Forelimb muscle (tissue), 1 donor: ENCODE measurements at places on chromosomes 2 and 18.

GRCh38 chr2:189502714-189503113, 61.4 kb downstream of the WDR75 start:
- DNase-seq, result no peak

GRCh38 chr2:36462311-36462935, 106.8 kb downstream of the CRIM1 start:
- no peak for DNase-seq

GRCh38 chr2:40543381-40543780, 91.5 kb upstream of the SLC8A1 start:
- DNase-seq, result no peak

DNA sequence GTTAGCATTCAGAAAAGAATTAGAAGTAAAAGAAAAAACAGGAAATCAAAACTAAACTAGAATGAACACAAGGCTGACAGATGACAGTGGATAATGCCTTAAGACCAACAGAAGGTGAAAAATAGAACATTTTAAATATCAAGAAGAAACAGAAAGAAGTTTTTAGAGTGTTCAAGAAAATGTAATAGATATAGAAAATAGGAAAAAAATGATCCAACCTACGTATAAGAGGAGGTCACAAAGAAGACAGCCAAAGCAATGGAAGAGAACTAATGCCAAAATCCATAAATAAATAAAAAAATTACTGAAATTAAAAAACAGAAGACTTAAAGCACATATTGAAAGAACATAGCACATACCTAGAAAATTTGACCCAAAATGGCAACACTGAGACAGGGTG, 42.5 kb upstream of the EN1 start:
- DNase-seq, result no peak

GRCh38 chr18:75170916-75171315, 38.0 kb downstream of the PTGR3 start:
- DNase-seq, result no peak

DNA sequence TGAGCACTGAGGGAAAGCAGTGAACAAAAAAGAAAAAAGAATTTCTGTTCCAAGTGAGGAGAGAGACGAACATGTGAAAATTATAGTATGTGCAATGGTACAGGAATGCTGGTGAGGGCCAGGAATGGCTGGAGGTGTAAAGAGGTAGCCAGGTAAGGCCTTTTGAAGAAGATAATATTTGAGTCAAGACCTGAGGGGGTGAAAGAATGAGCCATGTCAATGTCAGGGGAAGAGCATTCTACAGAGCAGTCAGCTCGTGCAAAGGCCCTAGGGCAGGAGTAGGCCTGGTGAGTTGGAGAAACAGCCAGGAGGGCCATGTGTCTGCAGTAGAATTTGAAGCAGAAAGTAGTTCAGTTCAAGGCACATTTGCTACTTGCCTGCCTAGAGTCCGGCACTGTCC, 12.4 kb upstream of the RPL31 start:
- DNase-seq, result no peak

DNA sequence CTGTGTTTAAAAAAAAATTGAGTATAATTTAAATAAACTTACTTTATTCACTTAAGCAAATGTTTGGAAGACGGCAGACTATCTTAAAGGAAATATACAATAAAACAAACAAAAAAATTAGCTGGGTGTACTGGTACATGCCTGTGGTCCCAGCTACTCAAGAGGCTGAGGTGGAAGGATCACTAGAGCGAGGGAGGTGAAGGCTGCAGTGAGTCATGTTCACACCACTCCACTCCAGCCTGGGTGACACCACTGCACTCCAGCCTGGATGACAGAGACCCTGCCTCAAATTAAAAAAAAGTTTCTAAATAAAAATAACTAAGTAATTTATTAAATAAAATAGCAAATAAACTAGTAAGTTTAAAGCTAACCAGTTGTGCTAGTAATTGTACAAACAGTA, 7.5 kb downstream of the PUM2 start:
- DNase-seq, result no peak

- no peak for DNase-seq
Measured at GRCh38 chr2:8412082-8412481, 269.8 kb upstream of the ID2 start.

GRCh38 chr2:195368249-195369217, 288.5 kb upstream of the SLC39A10 start:
- DNase-seq, result peak; percentile 45

GRCh38 chr18:74456017-74456348, 1.1 kb downstream of the DIPK1C start:
- no peak for DNase-seq

- DNase-seq, result no peak
Measured at GRCh38 chr2:196504788-196505187, 134.7 kb upstream of the CCDC150 start.

DNA sequence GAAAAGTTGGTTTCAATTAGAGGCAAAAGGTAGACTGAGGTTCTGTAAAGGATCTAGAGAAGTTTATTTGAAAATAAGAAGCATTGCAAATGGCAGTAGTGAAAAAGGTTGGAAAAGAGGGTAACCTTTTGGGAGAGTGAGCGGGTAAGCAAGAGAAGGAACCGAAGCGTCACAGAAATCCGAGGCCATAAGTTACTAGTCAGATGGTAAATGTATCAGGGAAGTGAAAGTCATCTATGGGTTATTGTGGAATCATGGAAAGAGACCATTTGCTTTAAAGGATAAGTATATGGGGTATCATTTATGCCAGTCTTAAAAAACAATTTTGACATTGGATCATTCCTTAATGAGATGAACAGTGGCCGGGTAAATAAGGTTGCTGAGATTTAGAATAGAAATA, 30.5 kb downstream of the EML4 start:
- no peak for DNase-seq

DNA sequence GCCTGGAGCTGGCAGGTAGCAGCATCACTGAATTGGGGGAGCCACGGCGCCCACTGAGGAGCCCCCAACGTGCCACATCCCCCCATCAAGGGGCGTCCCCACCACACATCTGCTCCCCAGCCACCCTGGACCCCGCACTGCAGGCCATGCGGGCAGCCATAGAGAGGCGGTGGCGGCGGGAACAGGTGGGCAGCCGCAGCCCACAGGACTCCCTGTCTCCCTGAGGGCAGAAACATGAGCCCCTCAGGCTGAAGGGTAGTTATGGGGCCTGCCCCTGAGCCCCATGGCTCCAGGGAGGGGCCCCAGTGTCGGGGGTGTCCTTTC, 26.6 kb downstream of the CROCC2 start:
- no peak for DNase-seq

DNA sequence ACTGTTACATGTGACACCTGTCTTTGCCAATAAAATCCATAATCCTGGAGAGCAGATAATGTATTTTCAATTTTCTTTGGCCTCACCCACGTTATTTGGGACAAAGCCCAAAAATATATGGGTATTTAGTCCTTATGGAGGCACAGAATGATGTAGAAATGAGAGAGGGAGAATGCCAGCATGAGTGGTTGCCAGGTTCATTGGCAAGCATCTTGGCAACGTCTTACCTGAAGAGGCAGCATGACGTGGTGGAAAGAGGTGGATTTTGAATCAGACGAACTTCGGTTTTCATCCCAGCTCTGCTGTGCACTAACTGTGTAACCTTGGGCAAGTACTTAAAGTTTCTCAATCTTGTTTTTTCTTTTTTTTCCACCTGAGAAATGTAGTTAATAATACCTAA, 969.6 kb upstream of the PIK3C3 start:
- DNase-seq, result no peak

DNA sequence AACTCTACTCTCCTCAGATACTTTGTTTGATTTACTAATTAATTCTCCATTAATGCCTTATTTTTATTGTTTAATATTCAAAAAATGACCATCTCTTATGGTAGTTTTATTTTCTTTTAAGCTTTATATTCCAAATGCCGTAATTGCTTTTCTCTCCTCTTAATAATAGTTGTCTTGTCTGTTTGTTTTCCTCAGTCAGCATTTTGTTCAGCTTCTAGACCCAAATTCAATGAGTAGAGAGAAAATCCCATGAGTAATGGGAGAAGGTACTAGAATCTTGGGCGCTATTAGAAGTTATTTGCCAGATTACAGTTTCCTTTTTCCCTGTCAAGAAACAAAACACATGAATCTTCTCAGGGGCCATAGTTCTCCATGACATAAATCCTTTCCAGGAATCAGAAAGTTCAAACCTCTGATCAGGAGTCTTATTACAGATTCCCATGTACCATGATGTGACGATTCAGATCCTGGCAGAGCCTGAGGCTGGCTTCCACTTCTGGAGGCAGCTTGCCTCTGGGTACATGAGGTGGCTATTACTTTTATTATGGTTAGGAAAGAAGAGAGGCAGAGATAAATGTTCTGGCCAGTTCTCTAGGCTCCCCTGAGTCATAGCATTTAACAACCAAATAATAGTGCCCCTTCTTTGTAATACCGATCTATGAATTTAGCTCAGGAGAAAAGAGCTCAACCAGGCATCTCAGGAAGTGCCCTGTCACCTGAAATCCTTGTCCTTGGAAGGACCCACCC, 485.1 kb upstream of the SETBP1 start:
- no peak for DNase-seq

DNA sequence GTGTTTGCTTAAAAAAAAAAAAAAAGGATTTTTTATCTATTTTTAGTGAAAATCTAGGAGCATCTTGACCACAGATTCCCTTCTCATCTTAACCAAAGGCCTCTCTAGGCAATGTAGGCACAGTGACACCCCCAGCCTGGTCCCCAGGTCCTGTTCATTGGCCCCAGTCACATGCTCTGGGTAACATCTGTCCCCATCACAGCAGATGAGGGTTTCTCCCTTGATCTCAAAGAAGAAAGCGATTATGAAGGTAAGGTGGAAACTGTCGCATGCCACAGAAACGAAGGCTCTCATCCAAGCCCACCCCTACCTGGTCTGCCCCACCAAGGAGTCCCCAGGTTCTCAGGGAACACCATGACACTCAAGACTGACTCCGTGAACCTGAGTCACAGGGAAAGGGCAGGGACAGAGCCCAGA, 4.7 kb downstream of the HS6ST1 start:
- DNase-seq, result no peak

- DNase-seq, result no peak
Measured at GRCh38 chr2:186410802-186411201, 75.3 kb upstream of the ZC3H15 start.

GRCh38 chr18:67217551-67218166, 298.9 kb downstream of the DSEL start:
- DNase-seq, result peak; percentile 26

DNA sequence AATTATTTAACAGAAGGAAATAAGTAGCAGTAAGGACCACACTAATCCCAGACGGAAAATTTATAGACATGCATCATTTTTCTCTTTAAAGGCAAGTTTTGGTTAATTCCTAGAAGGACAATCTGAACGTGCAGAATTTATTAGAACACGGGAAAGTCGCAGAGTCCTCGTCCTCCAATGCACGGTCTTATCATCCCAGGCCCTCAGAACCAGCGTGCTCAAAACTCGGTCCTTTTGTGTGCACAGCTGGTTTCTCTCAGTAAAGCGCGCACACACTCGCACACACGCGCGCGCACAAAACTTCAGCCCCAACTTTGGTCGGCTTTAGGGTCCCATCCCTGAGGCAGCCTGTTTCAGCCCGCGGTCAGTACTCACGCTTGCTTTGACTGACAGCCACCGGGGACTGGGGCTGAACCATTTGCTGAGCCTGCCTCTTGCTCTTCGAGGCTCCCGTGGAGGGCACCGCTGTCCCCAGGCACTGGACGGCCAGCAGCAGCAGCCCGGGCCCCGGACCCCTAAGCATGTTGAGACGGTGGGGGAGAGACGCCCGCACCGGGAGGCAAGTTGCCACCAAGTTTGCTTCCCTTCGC, 493 bp downstream of the FN1 start:
- DNase-seq, result no peak

DNA sequence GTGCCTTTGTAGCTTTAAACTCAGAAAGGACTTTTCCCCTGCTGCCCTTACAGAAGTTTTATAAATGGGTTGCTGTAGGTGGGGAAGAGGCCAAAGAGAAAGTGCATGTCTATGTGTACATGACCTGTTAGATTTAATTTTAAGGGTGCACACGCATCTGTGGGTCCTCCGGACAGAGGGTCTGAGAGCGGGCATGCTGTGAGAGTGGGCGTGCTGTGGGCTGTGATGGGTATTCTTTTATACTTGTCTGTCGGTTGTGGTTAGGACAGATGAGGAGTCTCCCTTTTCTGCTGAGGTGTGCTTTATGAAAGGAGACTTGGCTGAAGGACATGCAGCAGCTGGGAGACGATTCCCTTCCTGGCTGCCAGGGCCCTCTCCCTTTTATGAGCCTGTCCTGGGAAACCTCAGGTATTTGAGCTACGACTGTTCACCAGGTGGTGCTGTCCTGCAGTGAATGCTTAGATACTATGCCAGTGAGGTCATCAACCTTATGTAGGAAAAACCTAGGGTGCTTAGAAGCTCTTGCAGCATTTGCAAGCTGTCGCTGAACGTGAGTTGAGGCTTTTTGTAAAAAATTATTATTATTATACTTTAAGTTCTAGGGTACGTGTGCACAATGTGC, 67.5 kb downstream of the TANC1 start:
- no peak for DNase-seq

GRCh38 chr2:41595240-41595639, 452.6 kb upstream of the PKDCC start:
- no peak for DNase-seq

DNA sequence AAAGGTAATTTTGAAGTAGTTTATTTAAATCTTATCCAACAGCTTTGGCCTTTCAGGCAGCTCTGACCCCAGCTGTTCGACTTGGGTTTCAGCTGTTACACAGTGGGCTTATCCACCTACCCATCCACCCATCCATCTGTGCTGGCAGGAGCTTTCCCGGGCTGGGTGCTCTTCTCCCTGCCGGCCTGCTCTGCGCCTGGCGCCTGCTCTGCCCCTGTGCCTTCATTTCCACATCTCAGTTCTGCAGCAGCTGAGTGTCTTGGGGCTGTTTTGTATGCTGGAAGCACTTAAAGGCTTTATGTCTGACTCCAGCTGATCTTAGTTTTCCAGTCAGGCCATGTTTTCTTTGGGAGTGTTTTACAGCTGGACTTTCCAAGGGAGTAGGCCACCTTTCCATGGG, 24.2 kb downstream of the LDLRAD4 start:
- no peak for DNase-seq

DNA sequence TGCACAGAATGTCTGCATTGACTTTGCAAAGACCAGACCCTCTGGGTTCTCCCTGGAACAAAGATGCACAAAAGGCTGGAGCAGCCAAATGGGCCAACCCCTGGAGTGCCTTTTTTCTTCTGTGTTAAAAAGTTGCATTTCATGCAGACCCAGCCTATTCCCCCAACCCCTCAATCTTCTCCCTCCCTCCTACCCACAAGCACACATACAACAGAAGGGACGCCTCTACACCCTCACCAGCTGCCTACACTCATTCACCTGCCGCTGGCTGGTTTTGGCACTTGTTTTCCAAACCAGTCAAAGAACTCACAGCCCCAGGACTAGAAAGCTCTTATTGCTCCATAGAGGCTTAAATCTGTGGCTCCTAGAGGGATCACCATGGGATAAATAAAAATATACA, 16.6 kb downstream of the MARCHF4 start:
- no peak for DNase-seq

DNA sequence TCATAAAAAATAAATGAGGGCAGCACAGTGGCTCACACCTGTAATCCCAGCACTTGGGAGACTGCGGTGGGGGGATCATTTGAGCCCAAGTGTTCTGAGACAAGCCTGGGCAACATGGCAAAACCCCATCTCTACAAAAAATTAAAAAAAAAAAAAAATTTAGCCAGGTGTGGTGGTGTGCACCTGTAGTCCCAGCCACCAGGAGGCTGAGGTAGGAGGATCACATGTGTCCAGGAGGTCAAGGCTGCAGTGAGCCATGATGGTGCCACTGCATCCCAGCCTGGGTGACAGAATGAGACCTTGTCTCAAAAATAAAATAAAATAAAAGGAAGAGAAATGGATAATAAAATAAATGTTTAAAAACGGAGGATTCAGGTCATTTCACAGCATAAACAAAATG, 113.5 kb downstream of the ATAD2B start:
- DNase-seq, result no peak

GRCh38 chr2:16032282-16033031, 92.1 kb downstream of the MYCN start:
- no peak for DNase-seq
